ENCODE measurements at places on chromosomes 1 and 21.

DNA sequence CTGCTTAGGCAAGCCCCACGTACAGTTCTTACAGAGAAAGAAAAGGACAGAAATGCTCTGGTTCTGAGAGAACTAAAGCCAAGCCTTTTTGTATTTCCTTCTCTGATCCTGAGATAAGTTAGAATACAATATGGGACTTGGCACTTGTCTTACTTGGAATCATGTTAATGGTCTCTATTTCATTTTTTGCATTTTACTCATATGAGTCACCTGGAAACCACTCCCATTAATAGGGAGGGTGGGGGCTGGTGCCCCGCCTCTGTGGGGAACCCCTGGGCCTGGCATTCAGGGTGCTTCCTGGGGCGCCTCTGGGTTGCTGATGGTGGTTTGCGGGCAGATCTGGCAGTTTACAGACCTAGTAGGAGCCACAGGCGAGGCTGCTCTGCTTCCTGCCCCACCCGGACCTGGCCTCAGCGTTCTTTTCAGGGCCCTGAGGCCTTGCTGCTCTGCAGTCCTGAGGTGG lies 26.7 kb downstream of the TSPAN2 start:
- peak; percentile 56 for DNase-seq

DNA sequence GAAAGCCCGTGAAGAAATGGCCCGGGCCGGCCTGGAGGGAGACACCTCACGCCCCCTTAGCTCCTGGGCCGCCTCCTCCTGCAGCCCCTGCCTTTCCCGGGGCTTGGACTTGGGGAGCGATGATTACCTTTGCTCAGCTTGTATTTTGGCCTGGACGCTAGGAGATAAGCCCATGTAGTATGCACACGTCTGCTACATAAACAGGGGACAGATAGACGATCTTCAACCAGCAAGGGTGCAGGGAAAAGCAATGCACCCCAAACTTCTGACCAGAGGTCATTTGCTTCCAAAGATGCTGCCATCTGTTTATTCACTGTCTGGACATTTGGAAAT lies 936 bp downstream of the TP73 start:
- DNase-seq, result no peak

DNA sequence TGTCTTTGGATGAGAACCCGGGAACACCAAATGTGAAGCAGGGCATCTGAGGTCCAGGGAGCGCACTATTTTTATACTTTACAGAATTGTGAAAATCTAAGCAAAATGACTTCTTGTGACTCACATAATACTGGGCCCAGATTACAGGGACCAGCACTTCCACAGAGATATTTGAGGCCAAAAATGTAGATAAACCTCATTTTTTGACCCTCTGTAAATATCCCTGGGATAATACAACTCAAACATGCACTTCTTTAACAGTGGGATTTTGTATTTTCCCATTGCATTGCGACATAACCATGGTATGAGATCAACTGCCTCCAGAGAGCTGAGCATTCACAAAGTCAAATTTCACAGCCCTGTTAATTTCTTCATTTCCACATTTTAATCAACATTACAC lies 289.4 kb upstream of the ADGRL4 start:
- no peak for DNase-seq

- no peak for DNase-seq
Measured at GRCh38 chr1:1080951-1081310, 6.8 kb upstream of the RNF223 start.

DNA sequence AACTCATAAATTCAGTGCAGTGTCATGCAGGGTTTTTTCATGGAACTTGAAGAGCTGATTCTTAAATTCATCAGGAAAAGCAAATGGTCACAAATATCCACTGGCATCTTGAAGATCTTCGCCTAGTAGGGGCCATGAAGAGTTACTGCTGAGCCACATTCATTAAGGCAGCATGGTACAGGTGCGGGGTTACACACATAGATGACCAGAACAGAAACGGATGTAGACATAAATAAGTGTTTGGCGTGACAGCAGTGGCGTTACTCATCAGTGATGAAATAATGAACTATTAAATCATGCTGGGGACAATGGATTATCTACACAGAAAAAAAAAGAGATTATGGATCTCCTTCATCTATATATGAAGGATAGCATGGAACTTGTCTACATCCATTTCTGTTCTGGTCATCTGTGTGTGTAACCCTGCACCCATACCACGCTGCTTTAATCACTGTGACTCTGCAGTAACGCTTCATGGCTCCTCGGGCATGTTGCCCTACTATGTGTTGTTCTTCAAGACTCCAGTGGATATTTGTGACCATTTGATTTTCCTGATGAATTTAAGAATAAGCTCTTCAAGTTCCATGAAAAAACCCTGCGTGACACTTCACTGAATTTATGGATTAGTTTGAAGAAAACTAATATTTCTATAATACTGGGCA lies 161.3 kb downstream of the GALNT2 start:
- DNase-seq, result no peak

DNA sequence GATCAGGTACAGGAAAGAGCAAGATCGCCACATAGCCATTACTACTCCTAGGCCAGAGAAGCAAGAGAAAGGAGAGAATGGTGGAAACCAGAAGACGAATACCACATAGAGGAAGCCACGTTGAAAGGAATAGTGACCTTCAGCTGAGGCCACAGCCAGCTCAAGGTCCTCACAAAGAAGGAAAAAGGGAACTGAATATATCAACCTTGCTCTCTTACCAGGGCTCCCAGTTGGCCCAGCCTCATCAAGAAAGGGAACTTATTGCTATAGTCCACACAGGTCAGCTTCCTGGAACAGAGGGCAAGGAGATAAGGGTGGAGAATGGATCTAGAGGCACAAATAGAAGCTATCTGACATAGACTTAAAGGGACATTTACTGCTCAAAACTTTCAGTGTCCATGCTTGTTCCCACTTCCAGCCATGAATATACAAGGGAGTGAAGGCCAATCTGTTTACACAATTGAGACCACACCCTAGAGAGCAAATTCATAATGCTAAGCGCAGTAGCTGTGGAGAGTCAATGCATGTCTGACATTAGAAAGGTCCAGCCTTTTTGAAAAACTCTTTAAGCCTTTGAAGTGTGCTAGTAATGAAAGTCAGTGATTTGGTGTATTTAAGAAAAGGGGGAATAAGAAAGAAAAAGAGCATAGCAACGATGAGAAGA lies 120.7 kb upstream of the ZC3H11B start:
- no peak for DNase-seq

DNA sequence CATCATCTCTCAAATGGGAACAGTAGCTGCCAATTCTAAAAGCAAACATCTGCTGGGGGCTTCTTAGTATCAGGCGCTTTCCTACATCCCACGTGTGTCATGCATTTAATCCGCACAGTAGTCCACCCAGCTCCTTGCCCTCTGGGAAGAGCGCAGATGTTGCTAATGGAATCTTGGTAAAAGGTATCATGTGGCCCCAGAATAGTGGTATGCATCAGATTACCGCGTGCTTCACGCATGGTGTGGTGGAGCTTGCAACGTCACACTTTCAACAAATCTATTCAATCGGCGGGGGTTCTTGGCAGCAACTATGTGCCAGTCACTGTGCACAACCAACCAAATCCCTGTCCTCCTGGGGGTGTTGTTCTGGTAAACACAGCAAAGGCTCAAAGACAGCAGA lies 141.0 kb downstream of the HIVEP3 start:
- no peak for DNase-seq

- DNase-seq, result no peak
Measured at GRCh38 chr1:208083715-208084085, 160.5 kb downstream of the PLXNA2 start.

DNA sequence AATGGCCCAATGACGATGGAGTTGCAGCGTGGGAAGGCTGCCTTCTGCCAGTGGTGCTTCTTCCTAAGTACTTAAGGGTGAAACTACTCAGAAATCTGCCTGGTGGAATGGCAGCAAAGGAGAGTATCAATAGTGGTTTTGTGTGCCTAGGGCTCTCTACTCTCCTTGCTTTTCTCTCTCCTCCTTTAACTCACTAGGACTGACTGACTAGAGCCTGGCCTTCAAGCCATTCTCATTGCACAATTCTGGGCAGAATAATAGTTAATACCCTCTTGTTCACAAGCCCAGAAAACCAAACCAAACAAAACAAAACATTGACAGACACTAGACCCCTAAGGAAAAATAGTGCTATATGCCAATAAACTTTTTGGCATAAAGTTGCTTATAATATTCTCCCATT lies 171.2 kb upstream of the PTGFR start:
- no peak for DNase-seq

- no peak for DNase-seq
Measured at GRCh38 chr1:226712742-226713419, 26.2 kb downstream of the ITPKB start.

- DNase-seq, result peak; percentile 35
Measured at GRCh38 chr21:46532080-46532479, 72.8 kb downstream of the S100B start.

GRCh38 chr1:24155011-24155782 lies 12.3 kb upstream of the IL22RA1 start:
- no peak for DNase-seq

- no peak for DNase-seq
Measured at GRCh38 chr1:24248859-24249258, 61.8 kb upstream of the IFNLR1 start.

DNA sequence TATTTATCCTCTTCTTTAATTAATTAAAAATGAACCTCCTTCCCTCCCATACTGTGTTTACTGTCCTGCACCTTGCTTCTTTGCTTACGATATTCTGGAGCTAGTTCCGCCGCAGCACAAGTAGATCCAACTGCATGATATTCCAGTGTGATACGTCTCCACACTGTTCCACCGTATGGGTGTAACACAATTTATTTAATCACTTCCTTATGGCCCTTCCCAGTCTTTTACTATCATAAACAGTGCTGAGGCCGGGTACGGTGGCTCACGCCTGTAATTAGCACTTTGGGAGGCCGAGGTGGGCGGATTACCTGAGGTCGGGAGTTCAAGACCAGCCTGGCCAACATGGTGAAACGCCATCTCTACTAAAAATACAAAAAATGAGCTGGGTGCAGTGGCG lies 25.7 kb downstream of the CNST start:
- no peak for DNase-seq

- no peak for DNase-seq
Measured at GRCh38 chr1:1437033-1437903, 1.8 kb downstream of the VWA1 start.

DNA sequence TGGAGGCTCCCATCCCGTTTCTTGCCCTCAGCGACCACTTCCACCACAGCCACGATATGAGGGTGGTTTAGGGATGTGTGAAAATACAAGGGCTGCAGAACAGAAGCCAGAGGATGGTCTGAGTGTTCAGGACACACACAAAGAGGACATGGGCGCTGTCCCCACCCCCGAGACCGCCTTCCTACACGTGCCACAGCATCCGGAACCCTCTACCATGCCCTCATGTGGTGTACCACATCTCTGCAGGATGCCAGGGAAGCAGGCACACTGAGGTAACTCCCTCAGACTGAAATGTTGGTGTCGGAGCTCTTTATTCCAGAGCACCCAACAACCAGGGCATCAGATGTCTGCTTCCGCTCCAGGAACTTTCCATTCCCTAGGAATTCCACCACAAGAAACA lies 23.1 kb downstream of the NPHP4 start:
- DNase-seq, result no peak

DNA sequence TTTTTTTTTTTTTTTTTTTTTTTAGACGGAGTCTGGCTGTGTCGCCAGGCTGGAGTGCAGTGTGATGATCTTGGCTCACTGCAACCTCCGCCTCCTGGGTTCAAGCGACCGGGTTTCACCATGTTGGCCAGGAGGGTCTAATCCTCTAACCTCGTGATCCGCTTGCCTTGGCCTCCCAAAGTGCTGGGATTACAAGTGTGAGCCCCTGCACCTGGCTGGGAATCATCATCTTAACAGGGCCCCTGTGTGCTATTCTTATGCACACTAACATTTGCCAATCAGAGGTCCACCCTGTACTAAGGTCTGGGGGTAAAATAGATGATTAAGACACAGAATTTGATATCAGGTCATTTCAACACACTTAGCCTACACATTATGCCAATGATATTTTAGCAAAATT lies 278.7 kb upstream of the CHRM3 start:
- DNase-seq, result no peak

DNA sequence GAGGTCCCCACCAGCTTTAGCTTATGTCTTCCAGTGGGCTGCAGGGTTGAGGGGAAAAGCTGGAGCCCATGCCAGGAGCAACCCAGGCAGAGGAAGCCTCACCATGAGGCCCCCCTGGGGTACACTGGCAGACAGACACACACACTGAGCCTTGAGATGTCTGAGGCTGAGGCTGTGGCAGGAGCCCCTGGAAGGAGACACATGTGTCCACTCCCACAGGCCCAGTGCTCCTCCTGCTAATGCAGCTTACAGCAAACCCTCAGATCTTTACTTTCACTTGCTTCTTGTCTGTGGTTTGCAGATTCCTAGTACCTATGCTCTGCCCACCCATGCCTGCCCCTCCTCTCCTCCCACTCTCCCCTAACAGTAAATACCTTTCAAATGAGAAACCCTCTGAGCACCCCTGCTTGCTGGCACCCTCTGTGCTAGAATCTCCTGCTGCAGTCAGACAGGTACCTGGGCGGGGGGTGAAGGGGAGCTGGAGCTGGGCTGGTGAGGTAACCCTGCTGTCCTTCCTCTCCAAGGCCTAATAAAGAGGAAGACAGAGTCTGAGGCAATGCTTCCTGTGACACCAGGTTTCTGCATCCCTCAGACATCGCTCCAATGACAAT lies 63.4 kb upstream of the NEK2 start:
- DNase-seq, result no peak

DNA sequence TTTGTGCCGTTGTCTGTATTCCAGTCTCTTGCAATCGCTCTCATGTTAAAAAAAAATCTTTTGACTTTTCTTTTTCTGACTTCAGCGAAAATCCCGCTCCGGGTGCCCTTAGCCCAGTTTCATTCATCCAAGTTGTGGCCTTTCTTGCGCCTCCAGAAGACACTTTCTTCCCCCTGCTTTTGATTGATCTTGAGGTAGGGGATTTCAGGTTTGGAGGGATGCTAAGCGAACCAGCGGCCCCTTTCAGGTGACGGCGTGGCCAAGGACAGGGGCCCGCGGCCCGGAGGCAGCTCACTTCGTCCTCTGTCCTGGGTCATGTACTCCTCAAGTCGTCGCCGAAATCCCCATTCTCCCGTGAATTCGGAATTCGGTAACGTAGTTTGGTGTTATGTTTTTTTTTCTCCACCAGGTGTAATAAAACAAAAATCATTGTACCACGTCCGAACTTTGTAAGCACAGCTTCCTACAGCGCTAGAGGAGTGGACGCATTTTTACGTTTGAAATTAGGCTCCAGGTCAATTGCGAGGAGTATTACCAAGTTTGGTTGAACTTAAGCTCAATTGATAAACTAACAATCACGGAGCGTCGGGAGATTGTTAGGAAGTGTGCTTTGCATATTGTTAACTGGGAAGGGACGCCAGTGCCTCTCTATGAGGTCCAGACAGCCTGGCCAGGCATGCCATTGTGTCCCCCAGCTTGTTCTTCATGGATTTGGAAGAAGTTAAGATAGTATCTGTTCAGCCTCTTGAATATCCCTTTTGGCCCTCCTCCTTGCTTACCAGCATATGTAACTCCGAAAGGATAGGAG lies 1.1 kb downstream of the MRPS6 start:
- DNase-seq, result no peak

GRCh38 chr1:999725-1000356 lies at the start of gene HES4:
TSS of gene HES4 (minus strand) at chr1:1000097. CDS start at chr1:999973, 124 bp downstream.
- DNase-seq, result no peak

- no peak for DNase-seq
Measured at GRCh38 chr21:41703857-41704501, 62.9 kb downstream of the RIPK4 start.

GRCh38 chr1:74549932-74550331 lies 37.5 kb upstream of the LRRC53 start:
- DNase-seq, result no peak

All from activated naive CD4-positive, alpha-beta T cell (primary cell).